ENCODE measurements at places on chromosomes 5 and 9.
A peak's percentile ranks its signal among the peaks of the same experiment; 100 is the strongest.

DNA sequence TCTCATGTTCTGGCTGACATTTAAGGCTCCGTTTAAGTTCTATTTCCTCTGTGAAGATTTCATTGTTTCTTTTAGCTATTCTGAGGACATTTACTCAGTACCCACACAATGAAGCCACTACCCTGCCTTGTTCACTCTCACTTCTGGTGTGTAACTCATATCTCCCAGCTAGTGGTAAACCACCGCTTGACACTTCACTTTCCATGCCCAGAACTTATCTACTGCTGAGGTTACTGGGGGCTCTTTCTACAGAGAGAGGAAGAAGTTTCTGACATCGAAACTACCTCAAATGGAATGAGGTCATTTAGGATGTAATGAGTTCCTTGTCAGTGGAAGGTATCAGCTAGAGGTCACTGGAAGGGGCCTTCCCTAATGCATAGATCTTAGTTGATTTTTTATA, 501.5 kb downstream of the DMAC1 start:
- ATAC-seq = peak; percentile 95

DNA sequence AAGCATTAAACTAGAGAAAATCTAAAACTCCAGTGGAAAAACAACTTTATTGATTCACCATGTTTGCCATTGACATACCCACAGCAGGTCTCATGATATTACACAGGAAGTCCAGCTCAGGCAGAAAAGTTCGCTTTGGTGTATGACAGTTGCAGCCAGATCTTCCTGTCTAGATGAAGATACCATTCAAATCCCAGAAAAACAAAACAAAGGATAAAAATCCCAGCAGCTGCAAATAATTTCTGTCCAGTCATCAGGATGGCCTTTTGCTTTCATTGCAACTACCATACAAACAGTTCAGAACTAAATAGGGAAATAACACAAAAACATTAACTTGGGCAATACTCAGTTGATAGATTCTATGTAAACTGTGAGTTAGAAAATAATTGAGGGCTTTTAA, 136.0 kb upstream of the NREP start:
- no peak for ATAC-seq

GRCh38 chr5:93580927-93581445, at the start of gene NR2F1-AS1:
Gene NR2F1-AS1 (minus strand): TSS chr5:93581219.
- ATAC-seq = peak; percentile 10

DNA sequence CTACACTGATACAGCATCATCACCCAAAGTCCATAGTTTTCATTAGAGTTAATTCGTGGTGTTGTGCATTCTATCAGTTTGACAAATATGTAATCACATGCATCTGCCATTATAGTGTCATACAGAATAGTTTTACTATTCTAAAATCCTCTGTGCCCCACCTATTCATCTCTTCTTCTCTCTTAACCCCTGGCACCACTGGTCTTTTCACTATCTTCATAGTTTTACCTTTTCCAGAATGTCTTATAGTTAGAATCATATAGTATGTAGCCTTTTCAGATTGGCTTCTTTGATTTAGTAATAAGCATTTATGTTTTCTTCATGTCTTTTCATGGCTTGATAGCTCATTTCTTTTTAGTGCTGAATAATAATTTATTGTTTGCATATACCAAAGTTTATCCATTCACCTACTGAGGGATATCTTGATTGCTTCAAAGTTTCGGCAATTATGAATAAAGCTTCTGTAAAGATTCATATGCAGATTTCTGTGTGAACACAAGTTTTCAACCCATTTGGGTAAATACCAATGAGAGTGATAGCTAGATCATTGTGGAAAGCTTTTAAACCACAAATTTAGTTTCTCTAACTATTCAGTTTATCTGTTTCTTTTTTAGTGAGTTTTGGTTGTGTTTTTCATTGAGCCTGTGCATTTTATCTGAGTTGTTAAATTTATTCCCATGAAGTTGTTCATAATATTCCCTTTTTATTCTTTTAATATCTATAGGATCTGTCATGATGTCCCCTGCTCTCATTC, 84.9 kb downstream of the RALGPS1 start:
- ATAC-seq = no peak

- no peak for ATAC-seq
Measured at GRCh38 chr9:219670-220365, 5.2 kb downstream of the DOCK8 start.

DNA sequence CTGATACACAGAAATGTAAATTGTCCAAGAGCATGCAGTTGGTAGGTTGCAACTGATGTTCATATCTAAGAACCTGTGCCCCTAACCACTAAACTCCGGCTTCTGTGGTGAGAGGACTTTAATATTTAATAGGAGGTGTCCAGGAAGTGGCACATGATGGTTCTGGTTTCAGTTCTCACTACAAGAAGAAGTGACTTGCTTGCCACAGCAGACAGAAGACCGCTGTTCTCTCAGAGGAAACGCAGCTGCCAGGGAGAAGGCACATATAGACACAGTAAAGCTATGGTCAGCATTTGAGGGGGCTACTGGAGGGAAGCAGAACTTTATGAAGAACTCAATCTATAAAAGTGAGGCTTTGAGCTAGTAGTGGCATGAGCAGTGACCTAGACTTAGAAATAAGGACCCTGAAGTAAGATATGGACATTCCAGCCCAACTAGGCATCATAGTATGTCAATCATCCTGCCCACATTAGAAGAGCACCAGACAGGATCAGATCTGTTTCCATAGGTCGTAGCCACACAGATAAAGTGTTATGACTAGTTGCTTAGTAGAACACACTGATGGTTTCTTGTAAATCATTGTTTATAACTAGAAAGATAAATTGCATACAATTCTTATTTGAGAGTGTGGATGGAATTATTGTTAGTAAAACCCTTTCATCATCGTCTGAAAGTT, 36.4 kb upstream of the DAB2 start:
- ATAC-seq = peak; percentile 97

DNA sequence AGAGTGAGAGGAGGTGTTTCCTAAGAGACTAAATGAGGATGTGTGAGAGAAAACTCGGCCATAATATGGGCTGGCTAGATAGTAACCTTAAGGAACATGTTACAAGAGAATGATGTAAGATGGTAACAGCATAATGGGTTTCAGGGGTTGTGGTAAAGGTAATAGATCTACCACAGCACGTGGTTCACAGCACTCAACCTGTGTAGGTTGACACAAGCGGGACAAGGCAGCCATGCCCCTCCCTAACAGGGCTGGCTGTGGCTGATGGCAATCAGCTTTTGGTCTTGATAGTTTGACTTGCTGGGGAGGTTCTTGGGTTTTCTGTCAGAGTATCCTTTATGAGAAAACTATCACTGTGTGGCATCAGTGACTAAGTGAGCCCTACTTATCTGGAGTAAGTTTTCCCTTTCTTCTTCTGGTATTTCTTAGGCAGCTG, 138.6 kb downstream of the TRIO start:
- no peak for ATAC-seq
